ENCODE measurements at places on chromosomes 12 and 14. TPM values are rescaled to one million over a fixed set of nuclear protein-coding genes. Genes with fewer than 3 reads are reported as not detected.

LALBA gene
- not detected for total RNA-seq

BLTP3B gene
- 18.7 TPM for total RNA-seq

DNA sequence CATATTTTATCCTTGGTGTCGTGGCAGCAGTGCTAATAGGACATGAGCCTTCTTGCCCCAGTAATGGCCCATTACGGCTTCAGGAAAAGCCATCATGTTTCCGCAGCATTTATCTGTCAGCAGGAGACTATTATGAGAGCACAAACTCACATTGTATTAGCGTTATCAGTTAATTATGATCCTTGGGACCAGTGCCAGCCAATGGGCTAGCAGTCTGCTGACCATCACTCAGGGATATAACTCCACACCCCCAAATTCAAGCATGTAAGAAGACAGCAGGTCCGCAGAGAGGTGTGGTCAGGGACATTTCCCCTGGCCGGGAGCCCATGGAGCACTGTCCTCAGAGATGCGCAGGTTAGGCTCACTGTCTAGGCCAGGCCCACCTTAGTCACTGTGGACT lies 4.9 kb upstream of the ESRRB start:
- H3K4me3 ChIP-seq: no peak overlapping the region
- DNase-seq: no peak
- H3K27me3 ChIP-seq: peaks cover 54% of the 10 kb centered on the region
- H3K4me1 ChIP-seq: peaks cover 3% of the 10 kb centered on the region

DNA sequence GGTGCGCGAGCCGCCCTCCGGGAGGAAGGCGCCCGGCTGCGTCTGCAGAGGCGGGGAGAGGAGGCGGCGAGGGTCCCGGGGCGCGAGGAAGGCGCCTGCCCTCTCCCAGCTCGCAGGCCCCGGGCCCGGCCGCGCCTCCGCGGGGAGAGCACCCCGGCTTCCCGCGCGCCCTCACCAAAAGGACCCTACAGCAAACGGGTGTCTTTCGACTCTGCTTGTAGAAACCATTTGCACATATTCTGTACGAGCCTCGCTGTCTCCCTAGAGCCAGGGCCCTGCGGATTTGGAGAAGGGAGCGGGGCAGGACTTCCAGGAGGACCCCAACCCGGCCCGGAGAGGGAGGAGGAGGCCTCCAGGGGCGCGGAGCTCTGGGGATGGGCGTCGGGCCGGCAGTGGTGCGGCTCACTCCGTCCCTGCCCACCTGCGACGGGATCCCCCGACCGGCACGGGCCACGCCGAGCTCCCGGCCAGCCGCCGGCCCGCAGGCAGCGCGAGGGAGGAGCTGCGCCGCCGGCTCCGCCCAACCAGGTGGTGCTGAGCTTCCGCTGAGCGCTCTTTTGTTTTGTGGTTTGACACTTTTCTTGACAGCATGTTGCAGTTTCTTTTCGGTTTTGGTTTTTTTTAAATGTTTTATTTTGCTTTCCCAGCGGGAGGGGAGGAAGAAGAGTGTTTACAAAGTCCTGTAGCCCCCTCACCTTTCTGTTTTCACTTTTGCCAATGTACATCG lies 103.3 kb upstream of the FKBP4 start:
- H3K4me3 ChIP-seq: peak overlapping the region; percentile 67
- H3K27me3 ChIP-seq: peaks cover 7% of the 10 kb centered on the region
- peak; percentile 73 for DNase-seq
- H3K27ac ChIP-seq: no peak overlapping the region
- peaks cover 39% of the 10 kb centered on the region for H3K36me3 ChIP-seq

- H3K36me3 ChIP-seq: no peaks in the 10 kb centered on the region
- H3K4me3 ChIP-seq: no peak overlapping the region
- DNase-seq: no peak
- H3K4me1 ChIP-seq: peaks cover 4% of the 10 kb centered on the region
- peaks cover 2% of the 10 kb centered on the region for H3K27me3 ChIP-seq
- no peak overlapping the region for H3K27ac ChIP-seq
These were observed 118.8 kb downstream of the SLC6A15 start for GRCh38 chr12:84793558-84794367.

- DNase-seq: no peak
- no peaks in the 10 kb centered on the region for H3K36me3 ChIP-seq
- H3K4me3 ChIP-seq: peak overlapping the region; percentile 72
- H3K27me3 ChIP-seq: peaks cover 33% of the 10 kb centered on the region
These were observed 23.2 kb upstream of the ESRRB start for GRCh38 chr14:76352639-76353281.
